Naive thymus-derived CD4-positive, alpha-beta T cell (primary cell): ENCODE measurements at places on chromosomes 1 and 21.

- no peak for DNase-seq
- no peak overlapping the region for H3K4me3 ChIP-seq
- H3K27me3 ChIP-seq = no peaks in the 10 kb centered on the region
- no peaks in the 10 kb centered on the region for H3K36me3 ChIP-seq
- no peaks in the 10 kb centered on the region for H3K4me1 ChIP-seq
Observed at GRCh38 chr1:100122177-100122576, 10.6 kb downstream of the SASS6 start.

- H3K36me3 ChIP-seq = no peaks in the 10 kb centered on the region
- no peak for DNase-seq
- H3K27ac ChIP-seq = no peak overlapping the region
- no peaks in the 10 kb centered on the region for H3K4me1 ChIP-seq
- no peaks in the 10 kb centered on the region for H3K27me3 ChIP-seq
- no peak overlapping the region for H3K4me3 ChIP-seq
Observed at GRCh38 chr1:228020686-228021354, 14.0 kb downstream of the WNT3A start.

DNA sequence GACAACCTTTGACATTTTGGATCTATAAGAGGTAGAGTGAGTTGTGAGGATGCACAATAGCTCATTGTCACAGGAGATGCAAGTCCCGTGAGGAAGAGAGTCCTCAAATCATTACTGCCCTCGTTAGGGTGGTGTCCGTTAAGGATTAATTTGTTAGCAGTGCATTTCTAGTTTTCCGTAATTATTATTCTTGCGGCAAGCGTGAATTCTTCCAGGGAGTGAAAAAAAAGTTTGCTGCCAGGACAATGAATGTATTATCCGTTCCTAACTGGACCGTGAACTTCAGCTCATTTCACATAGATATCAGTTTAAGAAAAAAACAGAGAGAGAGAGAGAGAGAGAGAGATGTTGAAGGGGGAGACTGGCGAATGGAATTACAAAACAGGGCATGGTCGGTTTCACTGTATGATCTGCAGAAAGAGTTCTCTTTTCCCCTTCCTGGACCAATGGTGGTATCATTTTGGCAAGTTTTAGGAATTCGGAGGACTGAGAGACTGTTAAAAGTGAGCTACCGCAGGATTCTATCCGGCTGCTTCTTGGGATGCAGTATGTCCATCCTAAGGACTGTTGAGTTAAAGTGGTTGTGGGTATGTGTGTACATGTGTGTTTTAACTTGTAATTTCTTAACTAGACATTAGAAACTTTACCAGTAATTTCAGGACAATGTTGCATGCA, 216.0 kb upstream of the NFIA start:
- H3K4me3 ChIP-seq = no peak overlapping the region
- H3K4me1 ChIP-seq = no peaks in the 10 kb centered on the region
- H3K27ac ChIP-seq = no peak overlapping the region
- H3K36me3 ChIP-seq = no peaks in the 10 kb centered on the region
- no peaks in the 10 kb centered on the region for H3K27me3 ChIP-seq

GRCh38 chr1:199867601-199868000, 159.9 kb upstream of the NR5A2 start:
- no peak overlapping the region for H3K27ac ChIP-seq
- DNase-seq = no peak

DNA sequence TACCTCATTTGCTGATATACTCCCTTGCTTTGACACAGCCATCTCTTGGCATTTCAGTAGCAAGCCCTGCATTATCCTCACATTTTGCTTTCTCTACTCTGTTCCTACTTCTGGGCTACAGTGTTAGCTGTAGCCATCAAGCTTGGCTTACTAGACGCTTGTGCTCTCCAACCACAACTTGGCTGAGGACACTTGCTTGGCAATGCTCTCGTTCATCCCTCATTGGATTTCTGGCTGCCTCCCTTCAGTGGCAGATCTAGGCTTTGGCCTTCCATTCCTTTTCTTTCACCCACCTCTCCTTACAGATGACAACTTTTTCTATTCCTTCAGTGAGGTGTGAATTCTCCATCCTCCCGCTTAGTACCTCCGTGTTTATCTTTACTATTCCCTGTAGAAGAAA, 428.7 kb upstream of the LRRC7 start:
- H3K27me3 ChIP-seq = no peaks in the 10 kb centered on the region
- no peak overlapping the region for H3K4me3 ChIP-seq
- no peaks in the 10 kb centered on the region for H3K4me1 ChIP-seq
- no peaks in the 10 kb centered on the region for H3K36me3 ChIP-seq
- H3K27ac ChIP-seq = no peak overlapping the region
- DNase-seq = no peak

- no peak overlapping the region for H3K4me3 ChIP-seq
- peaks cover 90% of the 10 kb centered on the region for H3K36me3 ChIP-seq
- no peaks in the 10 kb centered on the region for H3K4me1 ChIP-seq
- DNase-seq = no peak
- H3K27me3 ChIP-seq = no peaks in the 10 kb centered on the region
Observed at GRCh38 chr21:34826836-34827235, 158.0 kb downstream of the CLIC6 start.

- H3K27ac ChIP-seq = no peak overlapping the region
- no peak for DNase-seq
- no peaks in the 10 kb centered on the region for H3K27me3 ChIP-seq
- no peaks in the 10 kb centered on the region for H3K36me3 ChIP-seq
- no peak overlapping the region for H3K4me3 ChIP-seq
- no peaks in the 10 kb centered on the region for H3K4me1 ChIP-seq
Observed at GRCh38 chr1:90291431-90292216, 296.7 kb downstream of the ZNF326 start.

DNA sequence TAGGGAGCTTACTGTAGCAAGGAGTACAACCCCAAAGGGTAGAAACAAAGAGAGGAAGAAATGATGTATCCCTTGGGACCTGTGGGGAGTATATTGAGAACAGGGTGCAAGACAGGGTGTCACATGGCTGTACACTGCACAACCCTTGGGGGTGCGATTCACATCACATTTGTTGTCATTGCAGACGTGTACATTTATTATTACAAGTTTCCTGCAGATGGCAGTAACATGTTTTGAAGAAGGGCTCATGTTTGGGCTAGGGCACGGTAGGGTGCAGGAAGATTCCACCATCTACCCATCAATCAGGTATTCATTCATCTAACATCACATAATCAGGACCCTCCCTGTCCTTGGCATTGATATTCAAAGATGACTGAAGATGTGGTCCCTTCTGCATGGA, 62.5 kb downstream of the NDUFS5 start:
- no peak for DNase-seq
- H3K27ac ChIP-seq = no peak overlapping the region
- no peak overlapping the region for H3K4me3 ChIP-seq
- no peaks in the 10 kb centered on the region for H3K4me1 ChIP-seq
- no peaks in the 10 kb centered on the region for H3K27me3 ChIP-seq

GRCh38 chr1:186899577-186899976, 70.8 kb downstream of the PLA2G4A start:
- no peaks in the 10 kb centered on the region for H3K4me1 ChIP-seq
- no peaks in the 10 kb centered on the region for H3K27me3 ChIP-seq
- no peaks in the 10 kb centered on the region for H3K36me3 ChIP-seq
- H3K4me3 ChIP-seq = no peak overlapping the region

DNA sequence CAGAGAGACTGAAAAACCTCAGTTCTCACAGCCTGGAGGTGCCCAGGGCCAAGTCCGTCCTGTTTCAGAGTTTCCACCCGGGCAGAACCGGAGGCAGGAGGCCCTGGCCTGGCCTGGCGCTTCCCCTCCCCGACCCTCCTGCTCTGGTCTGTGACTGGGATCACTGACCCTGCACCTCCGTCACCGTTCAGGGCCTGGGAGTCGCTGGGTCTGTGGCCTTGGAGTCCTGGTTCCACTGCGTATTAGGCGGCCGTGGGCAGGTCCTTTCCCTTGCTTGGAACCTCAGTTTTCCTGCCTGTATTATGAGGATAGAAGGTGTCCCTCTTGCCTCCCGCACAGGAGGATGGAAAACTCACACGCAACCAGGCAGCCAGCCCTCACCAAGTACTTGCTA, 533 bp upstream of the PLA2G2E start:
- H3K4me3 ChIP-seq = no peak overlapping the region
- no peaks in the 10 kb centered on the region for H3K4me1 ChIP-seq
- no peaks in the 10 kb centered on the region for H3K36me3 ChIP-seq
- H3K27me3 ChIP-seq = no peaks in the 10 kb centered on the region

- no peaks in the 10 kb centered on the region for H3K36me3 ChIP-seq
- H3K27ac ChIP-seq = no peak overlapping the region
- DNase-seq = no peak
- no peak overlapping the region for H3K4me3 ChIP-seq
- H3K4me1 ChIP-seq = no peaks in the 10 kb centered on the region
Observed at GRCh38 chr1:75970631-75971030, 38.4 kb upstream of the ASB17 start.

GRCh38 chr1:59568158-59568935, 246.4 kb upstream of the HOOK1 start:
- H3K27ac ChIP-seq = no peak overlapping the region
- peaks cover 4% of the 10 kb centered on the region for H3K27me3 ChIP-seq
- H3K4me3 ChIP-seq = no peak overlapping the region
- DNase-seq = no peak
- H3K4me1 ChIP-seq = peaks cover 20% of the 10 kb centered on the region

DNA sequence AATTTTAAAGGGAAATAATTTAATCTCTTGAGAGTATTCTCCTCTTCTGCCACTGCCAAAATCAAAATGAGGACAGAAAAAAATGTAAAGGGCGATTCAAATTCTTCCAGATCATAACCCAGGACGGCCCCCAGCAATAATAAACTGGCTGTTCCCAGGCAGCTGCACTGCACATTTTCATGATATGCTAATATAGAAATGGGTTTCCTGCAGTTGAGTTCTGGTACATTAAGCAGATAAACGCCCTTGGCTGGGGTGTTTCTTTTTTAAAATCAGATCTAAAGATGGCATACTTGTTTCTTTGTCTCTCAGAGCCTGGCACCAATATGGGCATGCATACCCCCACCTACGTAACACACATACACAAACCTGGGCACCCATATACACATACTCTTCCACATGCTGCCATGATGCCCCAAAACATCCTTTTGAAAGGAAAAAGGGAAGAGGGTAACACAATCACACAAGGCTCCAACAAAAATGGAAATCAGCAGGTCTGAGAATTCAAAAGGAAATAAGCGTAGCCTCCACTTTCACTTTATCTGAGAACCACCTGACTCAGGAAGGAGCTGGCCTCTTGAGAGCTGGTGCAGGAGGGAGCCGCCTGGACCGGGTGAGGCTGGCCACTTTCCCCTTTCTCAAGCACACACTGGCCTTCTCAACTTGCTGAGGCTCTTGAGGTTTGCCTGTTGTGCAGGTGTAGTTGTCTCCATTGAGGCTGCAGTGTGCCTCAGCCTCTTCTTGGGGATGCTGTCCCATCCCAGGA, 653.4 kb downstream of the KIF26B start:
- H3K36me3 ChIP-seq = no peaks in the 10 kb centered on the region
- H3K4me1 ChIP-seq = no peaks in the 10 kb centered on the region
- no peaks in the 10 kb centered on the region for H3K27me3 ChIP-seq
- no peak for DNase-seq
- H3K4me3 ChIP-seq = no peak overlapping the region

- H3K27ac ChIP-seq = peak within 1 kb of the TSS; percentile 79
- H3K27me3 ChIP-seq = no peaks in the 10 kb centered on the region
- H3K36me3 ChIP-seq = no peaks in the 10 kb centered on the region
- peak within 1 kb of the TSS; percentile 83 for H3K4me3 ChIP-seq
- DNase-seq = no peak
- peaks cover 11% of the 10 kb centered on the region for H3K4me1 ChIP-seq
Observed at GRCh38 chr1:207051191-207051943, at the start of gene YOD1. TSS of gene YOD1 (minus strand) at chr1:207051208. CDS start at chr1:207051030, 178 bp downstream.

- H3K27ac ChIP-seq = peak overlapping the region; percentile 83
- no peaks in the 10 kb centered on the region for H3K36me3 ChIP-seq
- H3K27me3 ChIP-seq = no peaks in the 10 kb centered on the region
- DNase-seq = no peak
- H3K4me1 ChIP-seq = peaks cover 54% of the 10 kb centered on the region
- peak overlapping the region; percentile 38 for H3K4me3 ChIP-seq
Observed at GRCh38 chr1:155012776-155013602, 10.4 kb downstream of the ZBTB7B start.

GRCh38 chr1:116962987-116963639, 38.4 kb upstream of the CD101 start:
- H3K36me3 ChIP-seq = no peaks in the 10 kb centered on the region
- peaks cover 10% of the 10 kb centered on the region for H3K4me1 ChIP-seq
- no peak for DNase-seq
- no peak overlapping the region for H3K4me3 ChIP-seq
- H3K27me3 ChIP-seq = no peaks in the 10 kb centered on the region

DNA sequence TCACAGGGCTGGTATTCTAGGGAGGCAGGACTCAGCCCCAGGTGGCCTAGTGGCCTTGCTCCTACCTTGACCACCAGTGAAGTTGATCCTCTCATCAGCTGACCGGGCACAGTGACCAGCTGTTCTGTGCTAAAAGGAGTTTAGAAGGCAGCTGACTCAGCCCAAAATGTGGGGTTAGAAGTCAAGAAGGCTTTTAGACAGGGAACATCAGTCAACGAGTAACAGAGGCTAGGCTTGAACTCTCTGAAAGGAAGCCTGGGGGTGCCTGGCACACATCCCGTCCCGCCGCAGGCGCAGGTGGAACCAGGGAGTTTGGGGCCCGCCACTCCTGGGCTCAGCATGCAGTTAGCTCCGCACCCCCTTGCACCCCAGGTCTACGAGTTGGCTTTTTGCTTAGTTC, 114.9 kb upstream of the SLC45A1 start:
- no peaks in the 10 kb centered on the region for H3K27me3 ChIP-seq
- DNase-seq = no peak
- no peak overlapping the region for H3K27ac ChIP-seq
- no peaks in the 10 kb centered on the region for H3K4me1 ChIP-seq
